ENCODE measurements at places on chromosomes 3 and 15.
A peak's percentile ranks its signal among the peaks of the same experiment; 100 is the strongest.

- DNase-seq: peak; percentile 15
These were observed 10.7 kb downstream of the USP4 start for GRCh38 chr3:49329186-49329585.

DNA sequence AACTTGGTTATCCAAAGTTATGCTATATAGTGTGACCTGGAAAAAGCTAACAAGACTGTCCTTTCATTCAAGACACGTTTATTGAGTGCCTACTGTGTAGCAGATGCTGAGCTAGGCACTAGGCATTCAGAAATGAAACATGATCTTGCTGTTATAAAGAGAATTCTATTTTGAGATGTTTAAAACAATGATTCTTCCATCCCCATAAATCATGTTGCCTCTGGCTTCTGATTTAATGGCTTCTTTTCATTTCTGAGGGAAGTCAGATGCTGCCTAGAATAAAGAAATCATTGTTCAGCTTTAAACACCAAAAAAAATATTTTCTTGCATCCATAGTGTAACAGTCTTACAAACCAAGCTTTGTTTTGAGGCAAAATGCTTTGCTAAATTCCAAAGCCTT is 620.9 kb upstream of the UBE2E2 start:
- no peak for DNase-seq

DNA sequence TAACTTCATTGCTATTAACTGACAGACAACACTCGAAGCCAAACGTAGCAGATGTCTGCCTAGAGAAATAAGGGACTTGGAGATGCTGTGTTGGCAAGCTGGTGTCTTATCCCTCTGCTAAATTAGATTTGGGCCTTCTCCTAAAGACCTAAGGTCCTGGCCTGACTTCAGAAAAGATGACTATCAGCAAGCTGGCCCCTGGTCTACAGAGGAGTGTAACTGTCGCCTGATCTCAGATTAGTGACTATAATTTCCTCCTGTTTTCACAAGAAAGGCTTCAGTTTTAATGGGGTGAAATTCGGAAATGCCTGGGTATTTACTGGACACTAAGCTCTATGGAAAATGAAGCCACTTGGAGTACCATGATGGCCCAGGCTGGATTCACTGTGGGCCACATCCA is 53.1 kb upstream of the SLC7A14 start:
- DNase-seq: no peak

- DNase-seq: no peak
These were observed 286.4 kb upstream of the LYSMD4 start for GRCh38 chr15:100019601-100020000.

- no peak for DNase-seq
These were observed 27.1 kb downstream of the DUOX1 start for GRCh38 chr15:45156744-45157455.

GRCh38 chr3:16122661-16123060 is 51.8 kb upstream of the GALNT15 start:
- DNase-seq: no peak

- DNase-seq: no peak
These were observed 80.7 kb upstream of the TBL1XR1 start for GRCh38 chr3:177278016-177278415.

DNA sequence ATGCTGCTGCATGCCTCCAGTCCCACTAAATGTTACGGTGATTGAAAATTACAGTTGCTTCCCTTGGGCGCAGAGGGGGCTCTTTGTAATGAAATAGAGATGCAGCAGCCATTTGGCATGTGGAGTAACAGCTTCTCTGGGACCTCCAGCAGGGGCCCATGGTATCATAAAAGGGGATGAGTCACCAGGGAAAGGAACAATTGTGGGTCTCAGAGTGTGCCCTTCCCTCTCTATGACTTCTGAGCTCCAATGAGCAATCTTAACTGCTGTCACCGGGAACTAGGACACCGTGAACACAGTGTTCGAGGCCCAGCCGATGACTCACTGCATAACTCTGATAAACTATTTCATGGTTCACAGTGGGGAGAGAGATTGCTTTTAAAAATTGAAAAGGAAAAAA is 164.8 kb upstream of the NUDT16 start:
- no peak for DNase-seq

GRCh38 chr3:117404730-117405129 is 695.2 kb downstream of the TUSC7 start:
- no peak for DNase-seq

GRCh38 chr3:58062472-58062871 is 54.2 kb downstream of the FLNB start:
- DNase-seq: no peak

- peak; percentile 40 for DNase-seq
These were observed 50.7 kb downstream of the FOXP1 start for GRCh38 chr3:71532639-71533395.

GRCh38 chr3:122975163-122975923 is 52.2 kb downstream of the SEMA5B start:
- DNase-seq: no peak

DNA sequence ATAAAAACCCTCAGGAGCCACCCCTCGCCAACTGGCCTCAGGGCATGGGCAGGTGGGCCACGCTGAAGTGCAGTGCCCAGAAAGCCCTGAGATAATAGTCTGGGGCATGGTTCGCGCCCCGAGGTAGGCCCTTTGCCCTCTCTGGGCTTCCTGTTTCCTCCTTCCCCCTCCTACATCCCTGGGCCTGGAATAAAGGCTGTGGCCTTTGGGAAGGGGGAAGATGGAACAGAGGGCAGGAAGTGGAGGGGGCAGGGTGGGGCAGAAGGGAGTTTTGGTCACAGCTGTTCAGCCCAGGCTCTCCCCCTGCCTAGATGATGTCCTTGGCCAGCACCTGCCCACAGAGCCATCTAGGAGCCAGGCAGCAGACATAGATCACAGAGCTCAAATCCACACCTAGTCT is 11.3 kb downstream of the CSRNP1 start:
- DNase-seq: peak; percentile 51

DNA sequence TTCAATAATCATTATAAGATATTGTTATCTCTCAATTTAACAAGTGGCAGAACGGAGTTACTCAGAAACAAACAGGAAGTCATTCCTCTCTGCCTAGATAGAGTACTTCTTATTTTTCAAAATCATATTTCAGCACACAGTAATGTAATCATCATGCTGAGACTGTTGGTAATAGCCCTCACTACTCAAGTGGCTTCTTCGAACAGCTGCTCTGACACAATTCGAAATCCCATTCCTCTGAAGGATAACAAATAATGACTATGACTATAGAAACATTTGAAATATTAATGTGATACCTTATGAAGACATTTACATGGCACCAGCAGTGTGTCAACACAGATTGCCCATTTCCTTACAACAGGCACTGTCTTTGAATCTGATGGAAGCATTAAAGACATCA is 1249.8 kb downstream of the NSUN3 start:
- no peak for DNase-seq

- DNase-seq: no peak
These were observed 72.9 kb downstream of the MOBP start for GRCh38 chr3:39540162-39540921.

- peak; percentile 75 for DNase-seq
These were observed 49.7 kb upstream of the FRMD4B start for GRCh38 chr3:69435274-69436265.

GRCh38 chr3:11204697-11205348 is 50.5 kb downstream of the HRH1 start:
- DNase-seq: no peak

DNA sequence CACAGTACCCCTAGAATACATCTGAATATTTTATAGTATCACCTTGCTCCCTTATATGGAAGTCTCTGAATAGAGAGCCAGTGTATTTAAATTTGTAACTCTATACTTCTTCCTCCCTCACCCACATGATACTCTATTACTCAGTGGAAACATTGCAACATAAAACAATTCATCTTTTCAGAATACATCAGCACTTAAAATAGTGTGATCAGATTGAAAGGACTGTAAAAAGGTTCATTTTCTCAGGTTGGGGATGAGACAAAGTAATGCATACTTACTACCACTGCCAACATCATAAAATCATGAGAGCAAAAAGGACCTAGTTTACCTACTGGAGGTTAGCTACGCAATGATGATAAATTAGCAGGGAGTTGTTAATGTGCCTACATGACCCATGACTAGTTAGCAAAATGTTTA is 13.8 kb upstream of the THRB start:
- no peak for DNase-seq

- no peak for DNase-seq
These were observed 787.6 kb downstream of the FHIT start for GRCh38 chr3:60463685-60464084.

- DNase-seq: peak; percentile 86
These were observed 353.6 kb downstream of the NTRK3 start for GRCh38 chr15:87902772-87903426.

DNA sequence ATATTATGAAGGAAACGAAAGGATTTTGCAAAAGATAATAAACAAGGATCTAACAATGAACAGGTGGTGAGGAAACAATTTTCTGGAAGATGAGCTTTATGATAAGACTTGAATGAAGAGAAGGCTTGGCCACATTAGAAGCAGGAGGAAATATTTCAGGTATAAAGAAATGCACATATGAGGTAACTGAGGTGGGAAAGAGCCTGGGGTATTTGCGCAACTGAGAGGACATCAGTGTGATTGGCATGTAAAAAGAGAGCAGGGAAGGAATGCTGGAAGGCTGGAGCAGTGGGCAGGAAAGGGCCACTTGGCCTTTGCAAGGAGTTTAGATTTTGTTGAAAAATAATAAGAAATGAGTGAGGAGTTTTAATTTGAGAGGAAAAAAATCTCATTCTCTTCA is 414.4 kb upstream of the TMCO5A start:
- DNase-seq: no peak

- no peak for DNase-seq
These were observed 67.2 kb downstream of the CFAP44 start for GRCh38 chr3:113374078-113374477.
